Foreskin keratinocyte (primary cell): ENCODE measurements at places on chromosomes 3 and 15.

DNA sequence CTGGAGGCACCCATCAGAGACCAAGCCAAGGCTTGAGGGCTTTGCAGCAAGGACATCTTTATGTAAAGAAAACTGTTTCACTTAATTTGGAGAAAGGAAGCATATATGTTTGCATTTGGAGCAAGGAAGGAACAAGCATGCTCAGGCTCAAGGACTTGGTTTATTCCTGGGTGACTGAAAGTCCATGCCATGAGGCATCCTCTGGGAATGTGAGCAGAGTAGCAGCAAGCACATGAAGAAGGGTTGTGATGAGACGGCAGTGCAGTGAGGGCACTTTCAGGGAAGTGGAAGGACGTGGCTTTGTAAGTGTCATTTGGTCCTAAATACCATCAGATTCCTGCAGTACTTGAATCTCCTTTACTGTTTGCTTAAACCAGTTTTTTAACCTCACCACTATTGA, 26.8 kb downstream of the POLG start:
- DNase-seq: no peak

GRCh38 chr3:65848024-65848423, 190.7 kb downstream of the MAGI1 start:
- DNase-seq: no peak

GRCh38 chr15:43513550-43513949, 3.9 kb upstream of the MAP1A start:
- no peak for DNase-seq

GRCh38 chr3:114259566-114259965, 22.2 kb upstream of the ZNF80 start:
- no peak for DNase-seq
